ENCODE measurements at places on chromosomes 3 and 15.

- DNase-seq: no peak
These were observed 152.4 kb downstream of the LEKR1 start for GRCh38 chr3:156978481-156978961.

GRCh38 chr3:47916696-47917095 lies 99.5 kb downstream of the MAP4 start:
- no peak for DNase-seq

GRCh38 chr3:33385423-33385822 lies 54.8 kb downstream of the UBP1 start:
- DNase-seq: no peak

DNA sequence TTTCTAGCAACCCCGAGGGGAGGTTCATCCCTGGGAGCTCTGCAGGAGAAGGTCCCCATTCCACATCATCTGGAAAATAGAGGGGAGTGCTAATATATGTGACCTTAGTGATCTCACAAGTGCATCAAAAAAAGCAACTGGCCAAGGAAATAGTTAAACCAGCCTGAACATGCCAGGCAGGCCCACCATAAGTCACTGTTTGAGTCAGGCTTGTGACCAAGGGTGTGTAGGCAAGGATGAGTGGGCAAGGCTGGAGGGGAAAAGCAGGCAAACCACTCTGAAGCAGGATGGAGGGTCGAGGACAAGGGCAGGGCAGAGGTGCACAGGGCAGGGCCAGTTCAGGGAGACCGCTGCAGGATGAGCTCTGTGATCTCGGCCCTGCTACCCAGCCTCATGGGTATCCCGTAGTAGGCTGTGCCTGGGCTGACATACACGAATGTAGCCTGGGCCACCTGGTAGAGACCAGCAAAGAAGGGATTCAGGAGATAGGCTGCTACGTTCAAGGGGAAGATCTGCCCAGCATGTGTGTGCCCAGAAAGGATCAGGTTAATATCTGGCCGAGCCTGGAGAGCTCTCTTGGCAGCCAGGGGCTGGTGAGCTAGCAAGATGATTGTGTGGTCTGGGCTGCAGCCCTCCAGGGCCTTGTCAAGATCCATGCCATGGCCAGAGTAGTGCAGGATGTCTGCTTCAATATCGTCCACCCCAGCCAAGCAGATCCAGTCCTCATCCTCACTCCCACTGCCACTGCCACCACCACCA lies 4.3 kb downstream of the GLB1 start:
- no peak for DNase-seq

GRCh38 chr15:35000511-35000910 lies 12.4 kb upstream of the ZNF770 start:
- DNase-seq: no peak

- no peak for DNase-seq
These were observed 463.1 kb upstream of the NECTIN3 start for GRCh38 chr3:110608566-110608965.

- DNase-seq: no peak
These were observed 89.0 kb upstream of the LPP start for GRCh38 chr3:188064831-188065493.

DNA sequence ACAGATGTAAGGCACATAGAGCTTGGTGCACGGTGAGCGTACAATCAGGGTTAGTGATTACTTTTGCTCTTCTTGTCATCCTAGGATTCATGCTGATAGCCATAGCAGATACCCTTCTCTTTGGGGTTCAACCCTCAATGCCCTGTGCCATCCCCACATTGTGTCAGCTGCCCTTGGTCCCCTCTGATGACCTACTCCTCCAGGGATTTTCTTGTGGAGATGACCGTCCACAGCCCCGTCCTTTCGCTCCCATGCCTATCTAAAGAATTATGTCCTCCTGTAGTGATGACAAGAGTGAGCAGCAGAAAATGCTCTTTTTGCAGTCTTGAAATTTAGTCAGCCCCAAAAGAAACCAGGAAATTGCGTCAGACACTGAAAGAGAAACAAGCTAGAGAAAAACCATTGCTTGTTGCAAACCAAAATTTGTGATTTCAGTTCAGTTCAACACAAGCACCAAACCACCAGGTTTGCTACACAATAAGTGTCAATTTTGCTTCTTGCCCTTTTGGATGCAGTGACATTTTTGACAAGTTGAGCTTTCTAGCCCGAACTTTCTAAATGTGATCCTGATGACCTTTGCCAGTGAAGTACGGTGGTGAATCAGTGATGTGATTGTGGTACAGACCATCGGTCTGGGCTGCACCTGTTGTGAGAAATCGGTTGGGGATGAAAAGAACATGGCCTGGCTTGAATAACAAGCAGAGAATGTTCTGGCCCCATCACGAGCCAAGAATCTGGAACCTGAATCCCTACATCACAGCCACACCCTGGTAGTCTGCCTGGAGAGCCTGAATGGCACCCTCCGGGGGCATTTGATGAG lies 41.3 kb downstream of the CMTM7 start:
- DNase-seq: no peak

DNA sequence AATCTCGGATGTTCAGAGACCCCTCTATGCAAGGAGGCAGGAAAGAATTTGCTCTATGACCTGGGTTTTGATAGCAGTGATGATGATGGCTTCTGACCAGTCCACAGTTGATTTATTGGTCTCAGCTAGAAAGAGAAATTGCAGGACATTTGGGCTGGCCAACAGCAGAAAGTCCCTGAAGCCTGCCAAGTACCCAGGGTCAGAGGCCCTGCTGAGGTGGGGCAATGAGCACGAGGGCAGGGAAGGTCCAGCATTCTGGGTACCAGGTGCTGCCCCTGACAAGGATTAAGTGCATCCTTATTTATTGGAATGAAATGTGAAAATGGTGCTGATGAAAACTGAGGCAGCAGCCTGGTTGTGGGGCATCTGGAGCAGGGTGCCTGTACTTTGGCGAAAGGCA lies 19.8 kb downstream of the C3orf62 start:
- DNase-seq: no peak

DNA sequence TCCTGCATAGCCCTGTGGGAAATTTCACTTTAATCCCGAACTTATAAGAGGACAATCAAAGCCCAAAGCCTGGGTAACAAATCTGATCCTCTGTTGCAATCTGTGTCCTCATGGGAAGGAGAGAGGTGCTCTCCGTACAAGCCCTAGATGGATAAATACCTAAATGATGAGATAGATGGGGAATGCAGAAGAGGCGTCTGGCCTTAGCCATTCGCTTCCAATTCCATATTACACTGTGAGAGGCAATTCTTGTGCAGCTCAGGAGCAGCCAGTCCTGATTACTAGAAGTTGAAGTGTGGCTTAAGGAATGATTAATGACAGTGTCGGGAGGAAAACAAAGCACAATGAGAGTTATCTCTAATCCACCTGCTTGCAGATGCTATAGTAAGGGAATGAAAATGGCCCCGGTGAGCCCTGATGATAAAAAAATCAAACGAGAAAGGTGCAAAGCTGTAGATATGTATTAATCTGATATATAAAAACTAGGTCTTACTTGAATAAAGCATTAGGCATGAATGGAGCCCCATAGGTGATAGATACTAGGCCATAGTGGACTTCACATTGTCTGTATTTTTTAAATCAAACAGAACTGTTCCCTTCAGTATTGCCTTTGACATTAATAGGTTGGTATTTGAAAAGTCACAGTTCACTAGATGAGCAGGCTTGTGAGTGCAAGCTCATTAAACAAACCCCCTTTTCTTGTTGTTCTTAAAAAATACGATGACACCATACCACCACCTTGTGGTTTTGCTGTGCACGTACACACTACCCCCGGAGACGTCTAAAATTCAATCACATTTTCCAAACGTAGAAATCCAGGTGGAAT lies 54.2 kb upstream of the TMCO5A start:
- no peak for DNase-seq

GRCh38 chr15:52261498-52262242 lies 33.9 kb downstream of the MYO5C start:
- no peak for DNase-seq

DNA sequence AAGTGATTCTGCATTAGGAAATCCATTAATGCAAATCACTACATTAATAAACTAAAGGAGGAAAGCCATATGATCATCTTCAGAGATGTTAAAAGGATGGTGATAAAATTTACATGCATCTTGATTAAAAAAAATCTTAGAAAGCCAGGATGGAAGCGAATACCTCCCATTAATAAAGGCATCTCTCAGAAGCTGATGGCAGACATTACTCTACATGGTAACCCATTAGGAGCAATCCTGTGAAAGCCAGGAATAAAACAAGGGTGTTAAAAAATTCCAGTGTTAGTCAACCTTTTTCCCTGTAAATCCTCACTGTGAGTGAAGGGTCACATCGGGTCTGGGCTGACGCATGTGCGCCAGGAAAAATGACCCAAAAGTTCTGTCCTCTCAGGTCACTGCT lies 25.5 kb downstream of the NSMCE3 start:
- no peak for DNase-seq

DNA sequence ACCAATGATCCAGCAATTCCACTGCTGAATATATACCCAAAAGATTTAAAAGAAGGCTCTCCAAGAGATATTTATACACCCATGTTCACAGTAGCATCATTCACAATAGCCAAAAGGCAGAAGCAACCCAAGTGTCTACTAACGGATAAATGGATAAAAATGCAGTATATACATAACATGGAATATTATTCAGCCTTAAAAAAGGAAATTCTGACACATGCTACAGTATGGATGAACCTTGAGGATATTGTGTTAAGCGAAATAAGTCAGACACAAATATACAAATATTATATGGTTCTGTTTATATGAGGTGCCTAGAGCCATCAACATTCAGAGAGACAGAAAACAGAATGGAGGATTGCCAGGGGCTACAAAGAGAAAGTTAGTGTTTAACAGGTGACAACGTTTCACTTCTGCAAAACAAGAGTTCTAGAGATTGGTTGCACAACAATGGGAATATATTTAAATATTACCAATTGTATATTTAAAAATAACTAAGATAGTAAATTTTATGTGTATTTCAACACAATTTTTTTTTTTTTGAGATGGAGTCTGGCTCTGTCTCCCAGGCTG lies 69.4 kb downstream of the STAG1 start:
- DNase-seq: no peak

- no peak for DNase-seq
These were observed 13.3 kb upstream of the CHD2 start for GRCh38 chr15:92886815-92887214.

DNA sequence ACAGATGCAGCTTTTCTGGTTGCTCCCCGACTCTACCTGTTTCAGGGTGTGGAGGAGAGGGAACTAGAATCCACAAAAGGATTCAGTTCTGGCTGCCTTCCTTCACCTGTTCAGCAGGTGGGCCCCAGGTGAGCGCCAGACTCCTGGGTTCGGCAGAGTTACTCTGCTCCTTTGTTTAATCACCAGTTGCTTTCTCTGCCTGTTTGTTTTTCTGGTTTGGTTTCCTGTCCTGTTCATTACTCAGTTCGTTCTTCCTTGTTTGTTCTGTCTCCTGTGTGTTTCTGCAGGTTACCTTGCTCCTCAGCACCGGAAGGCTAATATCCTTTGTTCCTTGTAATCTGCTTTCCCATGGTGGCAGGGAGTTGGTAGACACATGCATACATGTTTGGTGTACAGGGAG lies 508.5 kb upstream of the ATP11B start:
- no peak for DNase-seq

DNA sequence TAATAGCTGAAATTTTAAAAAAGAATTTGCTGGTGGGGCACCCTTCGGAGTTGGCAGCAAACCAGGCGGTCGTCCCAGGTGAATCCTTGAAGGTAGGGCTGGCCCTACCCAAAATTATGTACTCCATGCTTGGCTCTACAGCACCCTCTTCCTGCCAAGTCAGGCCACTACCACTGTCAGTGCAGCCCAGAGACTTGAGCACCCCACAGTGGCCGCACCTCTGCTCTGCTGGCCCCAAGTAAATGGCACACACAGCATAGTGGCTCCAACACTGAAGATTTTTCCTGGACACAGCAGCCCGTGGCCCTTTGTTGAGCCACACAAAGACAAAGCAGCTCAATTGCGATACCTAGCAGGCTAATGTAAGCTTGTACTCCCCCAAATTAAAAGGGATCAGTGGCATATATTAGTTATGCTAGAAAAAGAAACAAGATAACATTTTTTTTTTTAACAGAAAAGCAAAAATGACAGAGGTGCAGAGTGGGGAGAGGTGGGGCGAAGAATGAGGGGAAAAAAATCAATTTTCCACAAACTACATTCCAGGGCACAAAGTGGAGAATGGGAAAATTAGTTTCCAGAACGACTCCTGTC lies 250.5 kb downstream of the UACA start:
- peak; percentile 56 for DNase-seq

DNA sequence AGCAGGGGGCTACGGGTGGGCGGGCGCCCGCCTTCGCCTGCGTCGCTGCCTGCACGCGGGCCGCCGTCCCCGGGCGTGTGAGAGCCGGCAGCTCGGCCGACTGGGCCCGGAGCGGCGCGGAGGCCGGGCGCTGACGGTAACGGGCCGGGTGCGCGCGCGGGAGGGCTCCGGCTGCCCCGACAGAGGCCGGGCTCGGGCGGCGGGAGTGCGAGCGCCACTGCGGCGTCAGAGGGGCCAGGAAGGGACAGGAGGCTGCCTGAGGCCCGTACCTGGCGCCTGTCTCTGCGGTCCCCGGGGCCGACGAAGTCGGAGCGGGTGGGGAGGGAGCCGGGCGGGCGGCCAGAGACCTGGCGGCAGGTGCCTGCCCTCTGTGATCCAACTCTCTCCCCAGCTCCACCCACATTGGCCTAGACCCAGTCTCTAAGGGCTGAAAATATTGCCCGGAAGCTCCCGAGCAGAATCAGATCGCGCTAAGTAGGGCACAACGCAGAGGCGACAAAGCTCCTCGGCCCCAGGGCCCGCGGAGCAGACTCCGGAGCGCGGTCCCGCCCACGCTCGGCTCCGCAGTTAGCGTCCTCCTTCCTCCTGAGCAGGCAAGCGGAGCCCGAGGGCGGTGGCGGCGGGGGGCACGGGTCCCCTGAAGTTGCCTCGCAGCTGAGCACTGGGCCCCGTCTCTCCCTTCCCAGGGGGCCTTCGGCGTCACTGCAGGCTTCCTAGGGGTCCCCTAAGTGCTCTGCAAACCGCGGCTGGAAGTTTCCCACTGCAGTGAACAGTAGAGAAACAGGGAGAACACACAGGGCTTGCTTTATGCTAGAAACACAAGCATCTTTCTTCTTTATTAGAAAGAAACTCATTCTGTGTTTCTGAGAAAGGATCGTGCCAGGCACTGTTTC lies at the start of gene MAN2A2:
MAN2A2 (plus strand) TSS at position 463 of the 893 bp plus-strand sequence. CDS start 906 bp downstream, outside the sequence.
- DNase-seq: peak; percentile 62

GRCh38 chr3:41881233-41881821 lies 80.6 kb downstream of the ULK4 start:
- DNase-seq: no peak

DNA sequence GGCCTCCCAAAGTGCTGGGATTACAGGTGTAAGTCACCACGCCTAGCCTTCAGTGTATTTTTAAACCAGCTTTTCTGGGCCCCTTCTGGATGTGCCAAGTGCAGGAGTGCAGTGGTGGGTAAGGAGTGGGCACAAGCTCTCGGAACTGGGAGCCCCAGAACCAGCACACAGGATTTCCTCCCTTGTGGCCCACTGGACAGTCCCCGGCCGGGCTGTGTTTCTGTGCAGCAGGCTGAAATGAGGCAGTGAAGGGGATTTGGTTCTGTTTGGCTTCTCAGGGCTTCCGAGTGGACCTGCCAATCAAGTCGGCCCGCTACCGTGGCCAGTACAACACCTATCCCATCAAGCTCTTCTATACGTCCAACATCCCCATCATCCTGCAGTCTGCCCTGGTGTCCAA lies 14.4 kb downstream of the SEC61A1 start:
- no peak for DNase-seq
